Tongue (tissue), 3 donors: ENCODE measurements at places on chromosomes 11 and 22.

DNA sequence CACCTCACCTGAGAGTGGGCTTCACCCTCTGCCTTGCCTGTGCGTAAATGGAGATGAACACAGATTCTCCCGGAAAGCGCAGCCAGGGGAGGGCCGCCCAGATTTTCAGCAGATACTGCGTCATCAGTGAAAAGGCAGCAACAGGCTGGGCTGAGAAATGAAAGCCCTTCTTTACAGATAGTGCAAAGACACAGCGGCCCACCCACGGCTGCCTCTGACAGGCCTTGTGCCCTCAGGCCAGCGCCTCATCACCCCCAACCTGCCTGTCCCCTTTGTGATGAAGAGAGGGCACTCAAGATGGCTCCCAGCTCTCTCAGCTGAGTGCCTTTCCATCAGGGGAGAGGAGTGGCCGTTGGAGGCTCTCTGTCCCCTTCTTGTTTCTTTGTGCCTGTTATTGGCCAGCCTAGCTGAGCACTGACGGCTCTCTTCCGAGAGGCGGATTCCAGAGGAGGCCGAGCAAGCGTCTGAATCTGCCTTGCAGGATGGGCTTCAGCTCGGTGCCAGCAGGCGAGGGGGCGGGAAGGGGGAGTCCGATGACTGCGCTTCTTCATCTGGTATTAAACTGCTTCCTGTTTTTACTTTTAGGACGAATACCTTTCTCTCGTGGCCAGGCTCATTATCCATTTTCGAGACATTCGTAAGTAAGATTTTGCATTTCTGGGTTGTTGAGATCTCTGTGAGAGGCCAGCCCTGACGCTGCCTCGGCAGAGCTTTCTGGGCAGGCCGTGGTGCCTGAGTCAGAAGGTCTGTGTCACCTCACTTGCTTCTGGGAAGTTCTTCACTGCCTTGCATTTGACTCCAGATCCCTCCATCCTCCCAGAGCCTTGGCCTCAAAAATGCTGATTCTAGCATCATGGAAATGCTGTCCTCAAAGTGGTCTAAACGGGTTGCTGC, 43.7 kb downstream of the MED15 start:
- peak; percentile 77 for DNase-seq

DNA sequence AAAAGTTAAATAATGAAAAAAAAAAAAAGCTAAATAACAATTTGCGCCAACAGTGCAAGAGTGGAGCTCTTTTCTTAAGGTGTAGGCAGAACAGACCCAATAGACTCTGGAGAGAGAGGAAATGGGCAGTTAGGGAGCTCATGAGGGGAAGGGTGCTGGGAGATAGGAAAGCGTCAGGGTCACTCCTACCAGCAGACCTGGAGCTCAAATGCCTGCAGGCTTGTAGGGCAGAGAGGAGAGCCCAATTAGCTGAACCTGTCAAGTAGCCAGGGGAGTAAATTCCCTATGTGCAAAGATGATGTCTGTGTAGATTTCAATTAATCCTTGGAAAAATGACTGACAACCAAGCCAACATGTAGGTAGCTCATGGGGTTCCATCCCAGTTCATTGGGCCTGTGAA, 73.0 kb downstream of the RAB30 start:
- DNase-seq: no peak

DNA sequence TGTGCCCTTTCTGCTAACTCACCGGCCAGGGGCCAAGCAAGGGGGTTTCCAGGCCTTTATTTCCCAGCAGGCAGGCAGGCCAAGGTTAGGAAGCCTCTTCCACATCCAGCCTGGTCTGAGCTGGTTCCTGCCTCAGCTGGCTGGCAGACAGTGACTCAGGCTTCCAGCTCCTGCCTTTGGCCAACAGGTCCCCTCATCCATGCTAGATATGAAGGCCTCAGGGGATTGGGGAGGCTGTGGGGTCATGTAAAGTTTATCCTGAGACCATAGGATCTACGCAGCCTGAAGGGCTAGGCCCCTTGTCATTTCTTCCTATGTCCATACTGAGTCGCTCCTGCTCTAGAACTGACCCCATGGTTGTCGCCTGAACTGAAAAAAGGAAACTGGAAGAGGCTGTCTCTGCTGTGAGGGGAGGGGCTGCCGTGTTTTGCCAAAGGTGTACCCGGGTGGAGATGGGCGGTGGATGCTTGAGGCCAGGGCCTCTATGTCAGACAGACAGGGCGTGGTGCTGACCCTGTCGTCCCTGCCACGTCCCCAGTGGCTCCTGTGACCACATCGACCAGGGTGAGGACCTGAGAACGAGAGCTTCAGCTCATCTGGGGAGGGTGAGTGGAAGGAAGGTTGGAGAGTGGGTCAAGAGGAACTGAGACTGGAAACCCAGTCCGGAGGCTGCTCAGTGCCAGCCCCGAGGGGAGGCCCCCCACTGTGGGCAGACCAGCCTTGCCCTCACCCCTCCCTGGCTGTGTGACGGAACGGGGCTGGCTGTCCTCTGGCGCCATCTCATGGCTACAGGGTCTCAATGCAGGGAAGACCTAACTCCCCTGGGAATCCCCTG, 17.0 kb downstream of the P2RY6 start:
- DNase-seq: peak; percentile 86

DNA sequence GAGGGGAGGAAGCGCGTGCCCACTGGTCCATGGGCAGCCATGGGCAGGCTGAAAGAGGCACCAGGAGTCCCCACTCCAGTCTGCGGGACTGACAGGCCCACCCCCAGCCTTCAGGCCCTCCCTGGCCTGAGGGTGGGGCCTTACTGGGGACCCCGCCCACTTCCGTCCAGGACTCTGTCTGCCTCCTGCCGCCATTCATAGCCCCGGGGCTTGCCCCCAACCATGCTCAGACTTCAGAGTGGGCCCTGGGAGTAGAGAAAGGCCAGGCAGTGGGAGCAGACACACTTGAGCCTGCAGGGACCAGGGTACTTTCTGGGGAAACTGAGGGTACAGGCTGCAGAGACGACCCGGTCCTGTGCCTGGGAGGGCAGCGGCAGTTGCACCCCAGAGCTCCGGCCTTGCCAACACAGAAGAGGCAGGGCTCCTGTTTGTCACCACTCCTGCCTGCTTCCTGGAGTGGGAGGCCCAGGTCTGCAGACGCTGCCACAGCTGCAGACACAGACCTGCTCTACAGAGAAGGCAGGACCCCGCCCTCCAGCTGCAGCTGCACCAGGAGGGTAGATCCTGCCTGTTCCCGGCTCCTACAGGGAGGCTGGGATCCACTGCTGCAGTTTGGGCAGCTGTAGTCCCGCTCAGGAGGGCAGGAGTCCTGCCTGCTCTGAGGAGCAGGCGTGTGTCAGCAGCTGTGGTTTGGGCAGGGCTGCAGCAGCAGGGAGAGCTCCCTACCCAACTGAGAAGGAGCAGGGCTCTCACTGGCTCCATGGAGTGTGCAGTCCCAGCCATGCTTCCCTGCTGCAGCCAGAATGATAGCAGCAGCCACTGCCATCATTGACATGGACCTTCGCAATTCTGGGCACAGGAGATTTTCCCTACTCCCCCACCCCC, 387.9 kb upstream of the ANO3 start:
- peak; percentile 21 for DNase-seq

DNA sequence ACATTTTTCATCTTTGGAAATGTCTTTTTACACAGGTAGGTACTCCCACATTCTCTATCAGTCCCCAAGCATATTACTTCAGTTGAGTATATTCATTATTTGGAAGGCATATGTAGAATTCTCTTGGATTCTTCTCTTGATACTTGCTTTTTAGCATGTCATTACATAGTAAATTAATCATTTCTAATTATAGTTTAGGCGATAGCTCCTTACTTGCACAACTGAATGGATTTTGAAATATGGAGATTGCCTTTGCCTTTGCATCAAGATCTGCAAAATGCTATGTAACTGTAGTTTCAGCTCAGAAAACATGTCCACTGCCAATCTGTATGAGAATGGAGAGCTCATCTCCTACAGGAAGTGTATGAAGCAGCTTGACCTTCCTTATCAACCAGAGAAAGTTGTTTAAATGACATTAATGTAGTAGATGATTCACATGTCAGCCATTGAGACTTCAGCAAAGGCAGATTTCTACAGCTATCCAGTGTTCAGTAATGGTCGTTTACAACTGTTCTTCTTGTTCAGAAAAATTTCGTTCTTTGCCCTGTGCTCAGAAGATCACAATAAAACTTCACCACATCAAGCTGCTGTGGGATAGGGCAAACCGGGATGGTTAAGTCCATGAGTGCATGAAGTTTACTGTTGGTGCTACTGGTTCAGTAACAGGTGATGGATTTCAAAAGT, 61.6 kb downstream of the PPP6R3 start:
- no peak for DNase-seq

- peak; percentile 93 for DNase-seq
Observed at GRCh38 chr11:72413914-72414628, 20.3 kb downstream of the CLPB start.

DNA sequence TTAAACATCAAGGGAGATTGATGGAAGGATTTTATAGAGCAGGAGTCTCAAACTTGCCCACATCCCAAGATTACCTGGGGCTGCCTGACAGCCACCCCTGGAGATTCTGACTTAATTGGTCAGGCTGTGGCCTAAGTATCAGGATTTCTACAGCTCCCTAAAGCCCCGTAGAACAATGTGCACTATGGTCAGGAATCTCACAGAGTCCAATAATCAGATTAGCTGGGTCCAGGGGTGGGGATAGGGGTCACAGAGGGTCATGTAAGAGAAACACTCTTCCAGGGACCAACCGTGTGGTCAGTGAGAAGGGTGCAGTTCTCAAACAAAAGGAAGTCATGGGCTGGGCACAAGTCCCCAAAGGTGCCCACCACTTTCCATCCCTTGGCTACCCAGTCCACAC, 20.5 kb upstream of the FBLN1 start:
- no peak for DNase-seq

DNA sequence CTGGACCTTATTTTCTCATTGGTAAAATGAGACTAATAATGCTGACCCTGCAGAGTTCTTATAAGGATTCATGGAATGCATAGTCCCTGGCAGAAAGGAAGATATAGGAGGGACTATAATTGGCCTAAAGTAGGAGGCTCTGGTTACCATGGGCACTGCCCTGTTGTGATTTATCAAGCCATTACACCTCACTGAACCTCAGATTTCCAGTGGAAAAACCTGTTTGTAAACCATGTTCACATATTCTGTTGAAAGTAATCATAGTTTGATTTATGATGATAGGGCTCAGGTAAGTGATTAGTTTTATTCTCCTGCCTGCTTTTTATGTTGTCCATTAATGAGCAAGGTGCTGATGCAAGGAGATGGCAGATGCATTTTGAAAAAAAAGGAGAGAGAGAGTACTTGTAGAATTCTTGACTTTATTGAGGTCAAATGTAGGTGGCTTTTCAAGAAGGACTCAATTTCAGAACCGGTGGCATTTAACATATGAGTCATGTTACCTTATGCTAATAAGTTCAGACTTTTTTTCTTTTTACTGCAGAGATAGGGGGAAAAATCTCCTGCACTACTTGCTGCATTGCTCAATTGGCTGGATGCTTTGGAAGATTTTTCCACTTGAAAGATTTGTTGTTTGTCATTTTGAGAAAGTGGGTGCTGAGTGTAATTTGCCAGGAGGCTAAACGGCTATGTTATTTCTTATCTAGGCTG, 14.6 kb downstream of the NF2 start:
- peak; percentile 25 for DNase-seq

- DNase-seq: peak; percentile 81
Observed at GRCh38 chr11:109112261-109112660, 309.7 kb upstream of the C11orf87 start.

- no peak for DNase-seq
Observed at GRCh38 chr11:67048515-67049130, 8.0 kb upstream of the RHOD start.

- DNase-seq: no peak
Observed at GRCh38 chr11:128709402-128709801, 15.5 kb downstream of the FLI1 start.

- peak; percentile 83 for DNase-seq
Observed at GRCh38 chr11:10351765-10352641, 47.1 kb downstream of the ADM start.

- DNase-seq: no peak
Observed at GRCh38 chr22:28016781-28017557, 97.9 kb upstream of the PITPNB start.

GRCh38 chr11:128599729-128600128, 12.4 kb upstream of the ETS1 start:
- DNase-seq: no peak

- no peak for DNase-seq
Observed at GRCh38 chr11:75763846-75764245, 4.7 kb upstream of the DGAT2 start.

- DNase-seq: no peak
Observed at GRCh38 chr11:121469910-121470309, 17.1 kb upstream of the SORL1-AS1 start.

DNA sequence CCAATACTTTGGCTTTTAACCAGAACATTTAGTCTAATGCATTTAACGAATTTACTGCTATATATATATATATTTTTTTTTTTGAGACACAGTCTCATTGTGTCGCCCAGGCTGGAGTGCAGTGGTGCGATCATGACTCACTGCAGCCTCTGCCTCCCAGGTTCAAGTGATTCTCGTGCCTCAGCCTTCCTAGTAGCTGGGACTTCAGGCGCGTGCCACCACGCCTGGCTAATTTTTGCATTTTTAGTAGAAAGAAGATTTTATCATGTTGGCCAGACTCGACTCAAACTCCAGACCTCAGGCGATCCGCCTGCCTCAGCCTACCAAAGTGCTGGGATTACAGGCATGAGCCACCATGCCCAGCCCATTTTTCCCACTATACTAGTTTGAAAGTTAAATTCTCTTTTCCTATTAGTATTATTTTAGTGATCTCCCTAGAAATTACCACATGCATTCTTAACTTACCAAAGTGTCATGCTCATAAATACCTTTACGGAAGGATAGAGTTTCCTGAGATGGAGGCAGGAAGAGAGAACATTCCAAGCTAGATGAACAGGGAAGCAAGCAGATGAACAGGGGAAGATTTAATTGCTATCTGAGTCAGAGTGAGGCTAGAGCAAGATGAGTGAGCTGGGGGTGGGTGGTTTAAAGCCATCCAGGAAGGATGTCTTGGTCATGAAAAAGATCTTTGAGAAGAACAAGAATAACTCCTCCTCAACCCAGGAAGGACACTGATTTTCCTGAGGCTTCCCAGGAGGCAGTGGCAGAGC, 4.4 kb upstream of the PGAP2 start:
- DNase-seq: no peak

GRCh38 chr11:16292167-16292859, 64.0 kb downstream of the SOX6 start:
- DNase-seq: peak; percentile 89

- DNase-seq: peak; percentile 79
Observed at GRCh38 chr11:46112961-46113607, 8.2 kb downstream of the PHF21A start.

- peak; percentile 90 for DNase-seq
Observed at GRCh38 chr22:44625981-44626687, 75.9 kb upstream of the PRR5 start.

GRCh38 chr22:38148245-38148644, 33.4 kb downstream of the PLA2G6 start:
- no peak for DNase-seq

DNA sequence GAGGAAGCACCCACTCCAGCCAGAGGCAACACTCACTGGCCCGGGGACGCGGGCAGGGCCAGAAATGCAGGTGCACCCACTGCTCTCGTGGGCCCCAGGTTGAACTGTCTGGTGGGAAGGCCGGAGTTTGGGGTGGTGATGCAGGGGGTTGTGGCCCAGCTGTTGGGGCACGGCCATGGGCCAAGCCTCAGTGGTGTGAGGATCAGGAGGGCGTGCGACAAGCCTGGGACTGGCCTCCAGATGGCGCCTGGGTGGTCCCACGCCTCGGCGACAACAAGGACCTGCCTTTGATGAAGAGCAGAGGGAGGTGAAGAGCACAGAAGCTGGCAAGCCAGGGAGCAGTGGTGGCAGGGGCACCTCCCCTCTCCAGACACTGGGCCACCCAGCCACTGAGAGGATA, 240.8 kb downstream of the BRD1 start:
- DNase-seq: no peak

- peak; percentile 49 for DNase-seq
Observed at GRCh38 chr22:30245985-30246813, at the start of gene LIF. Gene LIF, minus strand, starts transcription at chr22:30246759. Its CDS starts 64 bp downstream, at chr22:30246695.
